NCI-H2171 (cell line): ENCODE measurements at places on chromosomes 5 and 9.

DNA sequence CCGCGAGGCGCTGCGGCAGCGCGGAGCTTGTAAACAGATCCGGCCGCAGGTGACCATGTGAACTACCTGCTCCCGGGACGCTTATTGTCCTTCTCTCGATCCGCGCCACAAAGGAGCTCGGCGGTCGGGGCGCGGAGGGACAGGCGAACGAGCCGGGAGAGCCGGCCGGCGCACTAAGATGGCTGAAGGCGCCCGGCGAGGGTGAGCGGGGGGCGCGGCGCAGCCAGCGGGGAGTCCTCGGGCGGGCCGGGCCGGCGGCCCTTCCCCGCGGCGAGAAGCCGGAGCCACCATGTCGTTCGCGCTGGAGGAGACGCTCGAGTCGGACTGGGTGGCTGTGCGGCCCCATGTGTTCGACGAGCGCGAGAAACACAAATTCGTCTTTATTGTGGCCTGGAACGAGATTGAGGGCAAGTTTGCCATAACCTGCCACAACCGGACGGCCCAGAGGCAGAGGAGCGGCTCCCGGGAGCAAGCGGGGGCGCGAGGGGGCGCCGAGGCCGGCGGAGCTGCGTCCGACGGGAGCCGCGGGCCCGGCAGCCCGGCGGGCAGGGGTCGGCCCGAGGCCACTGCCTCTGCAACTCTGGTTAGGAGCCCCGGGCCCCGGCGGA lies 535 bp downstream of the JMY start:
- no peak for DNase-seq

DNA sequence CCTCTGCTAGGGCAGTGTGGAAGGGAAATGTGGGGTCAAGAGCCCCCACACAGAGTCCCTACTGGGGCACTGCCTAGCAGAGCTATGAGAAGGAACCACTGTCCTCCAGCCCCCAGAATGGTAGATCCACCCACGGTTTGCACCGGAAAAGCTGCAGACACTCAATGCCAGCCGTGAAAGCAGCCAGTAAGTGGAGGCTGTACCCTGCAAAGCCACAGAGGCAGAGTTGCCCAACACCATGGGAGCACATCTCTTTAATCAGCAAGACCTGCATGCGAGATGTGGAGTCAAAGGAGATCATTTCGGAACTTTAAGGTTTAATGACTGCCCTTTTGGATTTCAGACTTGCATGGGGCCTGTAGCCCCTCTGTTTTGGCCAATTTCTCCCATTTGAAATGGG lies 52.2 kb downstream of the GKAP1 start:
- no peak for DNase-seq

- DNase-seq = no peak
Measured at GRCh38 chr5:138980441-138980840, 105.3 kb upstream of the LRRTM2 start.

DNA sequence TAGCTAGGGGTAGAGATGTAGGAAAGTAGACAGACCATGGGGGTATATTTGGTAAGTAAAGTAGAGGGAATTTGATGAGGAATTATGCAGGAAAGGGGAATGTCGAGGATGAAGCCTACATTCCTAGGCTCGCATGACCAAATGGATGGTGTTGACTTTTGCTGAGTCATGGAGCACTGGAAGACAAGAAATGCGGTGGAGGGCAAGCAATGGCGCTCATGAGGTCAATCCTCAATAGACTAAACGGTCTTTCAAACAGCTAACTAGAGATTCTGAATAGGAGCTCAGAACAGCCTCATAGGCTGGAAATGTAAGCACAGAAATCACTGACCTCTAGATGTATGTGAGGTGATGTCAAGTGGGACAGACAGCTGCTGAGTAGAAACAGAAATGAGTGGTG lies 50.7 kb upstream of the FST start:
- DNase-seq = no peak

DNA sequence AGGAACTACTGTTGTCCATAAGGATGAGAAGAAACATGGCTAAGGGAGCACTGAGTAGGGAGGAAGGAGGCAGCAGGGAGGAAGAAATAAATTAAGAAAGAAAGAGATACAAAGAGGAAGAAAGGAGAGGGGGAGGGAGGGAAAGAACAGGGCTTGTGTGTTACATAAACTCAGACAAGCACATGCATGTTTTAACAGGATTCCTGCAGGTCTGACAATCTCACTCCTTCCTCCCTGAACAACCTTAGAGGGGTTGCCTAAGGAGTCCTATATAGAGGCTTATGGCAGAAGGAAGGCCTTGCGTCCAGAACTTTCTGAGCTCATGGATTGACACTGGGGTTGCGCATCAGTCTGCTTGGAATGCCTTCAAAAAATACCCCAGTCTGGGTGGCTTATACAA lies 4.2 kb upstream of the KCNIP1 start:
- no peak for DNase-seq

- DNase-seq = no peak
Measured at GRCh38 chr5:151648988-151649387, 37.7 kb downstream of the SPARC start.

- no peak for DNase-seq
Measured at GRCh38 chr9:115106642-115107041, 11.3 kb downstream of the TNC start.

DNA sequence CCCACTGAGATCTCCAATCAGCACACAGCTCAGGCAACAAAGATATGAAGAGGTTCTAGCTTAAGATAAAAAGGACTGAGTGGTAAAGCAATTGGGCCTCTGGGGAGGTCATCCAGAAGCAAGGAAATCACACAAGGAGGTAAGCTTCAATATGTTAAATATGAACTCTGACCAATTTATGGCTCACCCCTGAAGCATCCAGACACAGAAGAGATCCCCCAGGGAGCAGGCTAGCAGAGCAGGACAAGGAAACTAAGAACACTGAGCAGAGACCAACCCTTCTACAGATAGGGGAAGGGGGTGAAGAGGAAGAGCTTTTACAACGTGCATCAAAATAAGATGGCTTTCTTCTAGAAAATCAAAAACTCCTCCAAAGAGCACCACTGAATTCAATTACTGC lies 616.2 kb downstream of the DNAH5 start:
- DNase-seq = no peak

GRCh38 chr9:38436708-38437107 lies 12.5 kb upstream of the IGFBPL1 start:
- DNase-seq = no peak

DNA sequence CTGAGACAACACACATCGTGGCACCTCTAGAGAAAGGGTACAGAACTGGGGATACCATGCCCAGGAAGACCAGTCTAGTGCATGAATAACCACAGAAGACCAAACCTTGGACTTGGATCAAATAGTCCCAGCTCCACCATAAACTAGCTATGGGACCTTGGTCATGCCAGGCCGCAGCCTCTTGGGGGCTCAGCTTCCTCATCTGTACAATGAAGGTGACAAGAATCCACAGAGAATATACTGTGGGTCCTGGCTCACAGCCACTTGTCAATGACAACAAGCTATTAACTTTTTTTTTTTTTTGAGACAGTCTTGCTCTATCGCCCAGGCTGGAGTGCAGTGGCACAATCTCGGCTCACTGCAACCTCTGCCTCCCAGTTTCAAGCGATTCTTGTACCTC lies 3.9 kb downstream of the KYAT1 start:
- no peak for DNase-seq

- DNase-seq = no peak
Measured at GRCh38 chr5:38996123-38996522, 78.1 kb downstream of the RICTOR start.

GRCh38 chr9:93098236-93098946 lies 2.4 kb downstream of the CARD19 start:
- no peak for DNase-seq

GRCh38 chr9:36357639-36358038 lies 42.4 kb downstream of the RNF38 start:
- no peak for DNase-seq

- no peak for DNase-seq
Measured at GRCh38 chr9:34984049-34984448, 5.5 kb upstream of the DNAJB5 start.

DNA sequence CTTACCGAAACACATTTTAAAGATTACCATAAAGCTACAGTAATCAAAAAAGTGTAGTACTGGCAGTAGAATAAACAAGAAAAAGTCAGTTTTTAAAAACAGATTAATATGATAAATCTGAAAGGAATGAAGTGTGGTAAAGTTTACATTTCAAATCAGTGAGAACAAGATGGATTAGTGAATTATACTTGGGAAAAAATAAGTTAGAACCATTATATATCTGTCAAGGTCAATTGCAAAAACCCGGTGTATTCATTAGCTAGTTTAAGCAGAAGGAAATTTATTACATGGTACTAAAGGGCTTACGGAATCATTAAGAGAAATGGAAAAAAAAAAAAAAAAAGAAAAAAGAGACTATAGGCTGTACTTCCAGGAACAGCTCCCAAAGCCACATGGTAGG lies 164.3 kb downstream of the MUSK start:
- no peak for DNase-seq

DNA sequence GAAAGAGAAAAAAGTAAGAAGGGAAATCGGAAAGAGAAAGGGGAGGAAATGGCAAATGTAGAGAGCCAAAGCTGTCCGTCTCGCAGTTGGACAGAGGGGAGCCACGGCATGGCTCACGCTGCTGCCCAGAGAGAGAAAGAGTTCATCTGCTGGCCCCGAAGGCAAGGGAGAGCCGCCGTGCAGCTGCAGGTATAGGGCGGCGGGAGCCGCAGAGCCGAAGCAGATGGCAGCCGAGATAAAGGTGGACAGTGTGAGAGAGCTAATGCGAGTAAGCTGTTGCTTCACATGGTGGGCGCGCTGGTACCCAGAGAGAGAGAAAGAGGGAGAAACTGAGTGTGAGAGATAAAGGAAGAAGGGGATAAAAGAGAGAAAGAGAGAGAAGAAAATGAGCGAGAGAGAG lies 188.4 kb upstream of the PPP1R26 start:
- DNase-seq = no peak

GRCh38 chr5:164336276-164336675 lies 830.9 kb downstream of the MAT2B start:
- DNase-seq = no peak

DNA sequence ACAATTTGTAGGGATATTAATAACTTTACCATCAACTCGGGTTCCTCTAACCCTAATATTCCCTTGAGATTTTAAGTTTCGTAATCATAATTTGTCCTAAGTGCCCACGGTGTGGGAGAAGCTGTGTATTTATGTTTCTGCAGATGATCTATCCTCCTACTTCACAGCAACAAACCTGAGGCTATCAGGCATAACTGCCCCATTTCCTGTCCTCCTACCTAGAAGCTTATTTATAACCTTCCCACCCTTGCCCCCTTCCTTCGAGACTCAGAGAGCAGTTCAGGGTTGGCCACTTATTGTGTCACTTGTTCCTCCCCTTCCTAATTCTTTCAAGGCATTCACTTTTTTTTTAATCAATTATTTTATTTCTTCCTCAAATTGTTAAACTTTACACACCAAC lies 29.6 kb upstream of the LCP2 start:
- no peak for DNase-seq

GRCh38 chr5:164672205-164672604 lies 1166.8 kb downstream of the MAT2B start:
- no peak for DNase-seq

- DNase-seq = no peak
Measured at GRCh38 chr5:149759986-149760853, 30.1 kb downstream of the PPARGC1B start.

- no peak for DNase-seq
Measured at GRCh38 chr5:43390471-43390870, 21.7 kb downstream of the CCL28 start.

DNA sequence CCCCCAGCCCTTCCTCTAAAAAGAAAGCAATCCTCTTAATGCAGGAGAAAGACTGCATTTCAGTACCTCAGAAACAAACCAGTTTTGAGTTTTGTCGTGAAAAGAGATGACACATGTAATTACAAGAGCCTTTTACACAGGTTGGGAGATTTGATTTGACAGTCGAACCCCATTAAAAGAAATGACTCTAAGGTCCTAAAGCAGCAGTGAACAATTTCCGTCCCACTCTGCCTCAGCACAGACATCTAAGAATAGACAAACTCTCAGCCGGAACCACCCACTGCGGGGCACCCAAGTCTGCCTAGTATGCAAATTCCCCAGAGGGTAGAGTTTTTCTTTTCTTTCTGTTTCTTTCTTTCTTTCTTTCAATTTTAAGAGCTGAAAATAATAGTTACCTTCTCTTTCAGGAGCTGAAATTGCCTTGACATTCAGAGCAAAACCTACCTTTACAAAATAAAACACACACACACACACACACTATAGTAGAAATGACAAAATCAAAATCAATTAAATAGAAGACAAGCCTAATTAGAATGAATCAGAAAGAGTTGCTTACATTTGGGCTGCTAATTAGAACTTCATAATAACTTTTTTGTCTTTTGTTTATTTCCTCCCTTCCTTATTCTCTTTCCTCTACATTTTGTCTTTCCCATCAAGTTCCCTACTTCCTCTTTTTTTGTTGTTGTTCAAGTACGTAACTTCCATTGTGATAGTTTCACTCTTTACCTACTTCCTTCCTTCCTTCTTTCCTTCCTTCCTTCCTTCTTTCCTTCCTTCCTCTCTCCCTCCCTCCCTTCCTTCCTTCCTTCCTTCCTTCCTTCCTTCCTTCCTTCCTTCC lies 65.1 kb downstream of the BASP1 start:
- no peak for DNase-seq

GRCh38 chr5:54785729-54786591 lies 199.4 kb downstream of the ESM1 start:
- no peak for DNase-seq
